ENCODE measurements at places on chromosomes 4 and X.
A peak's percentile ranks its signal among the peaks of the same experiment; 100 is the strongest.

GRCh38 chr4:170270628-170271027 lies 180.9 kb upstream of the AADAT start:
- DNase-seq, result no peak

DNA sequence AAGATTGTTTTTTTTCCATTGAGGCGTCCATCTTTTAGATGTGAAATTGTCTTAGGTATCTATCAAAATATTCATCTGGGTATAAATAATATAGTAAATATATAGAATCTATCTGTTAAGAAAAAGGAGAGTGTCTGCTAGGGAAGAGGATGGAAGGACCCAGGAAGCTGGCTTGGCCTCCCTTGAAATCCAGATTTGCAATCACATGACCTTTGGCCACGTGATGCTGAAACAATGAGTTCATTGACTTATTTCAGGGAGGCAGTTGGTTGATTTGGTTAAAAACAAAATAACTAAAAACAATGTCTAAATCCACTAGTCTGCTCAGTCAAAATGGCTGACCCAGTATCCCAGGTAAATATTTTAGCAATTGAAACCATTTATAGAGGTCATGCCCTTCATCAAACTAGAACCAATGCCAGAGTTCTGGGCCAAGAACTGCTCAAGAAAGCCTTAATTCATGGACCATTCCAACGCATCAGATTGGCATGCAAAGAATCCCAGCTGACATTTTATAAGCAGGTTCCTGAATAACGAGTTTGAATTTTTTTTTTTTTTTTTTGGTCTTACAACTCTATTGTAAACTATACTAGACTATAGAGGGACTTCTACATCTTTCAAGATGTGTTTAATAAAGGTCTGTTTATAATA lies 172.7 kb downstream of the MID1 start:
- peak; percentile 18 for DNase-seq

- no peak for DNase-seq
Measured at GRCh38 chr4:93416344-93417128, 412.0 kb upstream of the ATOH1 start.

- DNase-seq, result peak; percentile 94
Measured at GRCh38 chr4:7328913-7329638, 105.7 kb downstream of the PSAPL1 start.

- no peak for DNase-seq
Measured at GRCh38 chr4:145546175-145546915, 64.7 kb downstream of the SMAD1 start.

GRCh38 chrX:136851526-136851925 lies 29.0 kb downstream of the RBMX start:
- no peak for DNase-seq

- peak; percentile 61 for DNase-seq
Measured at GRCh38 chr4:102174719-102175189, 170.5 kb downstream of the SLC39A8 start.

- no peak for DNase-seq
Measured at GRCh38 chr4:70192895-70193294, 2.6 kb upstream of the ODAM start.

GRCh38 chr4:1133033-1133432 lies 19.7 kb upstream of the RNF212 start:
- no peak for DNase-seq

DNA sequence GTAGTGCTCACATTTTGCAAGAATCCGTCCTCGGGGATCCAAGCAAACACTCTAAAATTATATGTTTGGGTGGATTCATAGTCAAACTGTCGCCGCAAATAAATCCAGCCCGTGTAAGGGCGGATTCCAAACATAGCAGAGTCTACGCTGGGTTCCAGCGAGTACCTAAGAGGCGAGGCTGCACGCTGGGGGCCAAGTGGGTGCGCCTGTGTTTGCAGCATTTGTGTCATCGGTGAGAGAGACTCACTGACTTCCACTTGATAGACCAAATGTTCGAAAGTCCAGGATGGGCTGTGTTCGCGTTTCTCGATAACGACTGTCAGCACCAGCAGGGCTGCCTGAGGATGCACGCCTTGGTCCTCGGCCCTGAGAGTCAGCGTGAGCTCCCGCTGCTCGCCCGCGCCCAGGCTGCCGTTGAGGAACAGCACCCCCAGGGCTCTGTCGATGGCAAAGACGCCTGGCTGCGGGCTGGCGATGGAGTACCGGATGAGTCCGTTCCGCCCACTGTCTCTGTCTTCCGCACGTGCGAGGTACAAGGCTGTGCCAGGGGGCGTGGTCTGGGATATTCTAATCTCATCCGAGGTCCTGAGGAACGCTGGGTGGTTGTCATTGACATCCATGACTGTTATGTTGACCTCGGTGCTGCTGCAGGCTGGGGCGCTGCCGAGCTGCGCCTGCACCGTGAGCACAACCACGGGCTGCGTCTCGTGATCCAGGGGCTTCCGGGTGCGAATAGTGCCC lies 158.7 kb downstream of the DCHS2 start:
- no peak for DNase-seq

- DNase-seq, result peak; percentile 69
Measured at GRCh38 chr4:85151371-85151770, 184.9 kb upstream of the WDFY3 start.

DNA sequence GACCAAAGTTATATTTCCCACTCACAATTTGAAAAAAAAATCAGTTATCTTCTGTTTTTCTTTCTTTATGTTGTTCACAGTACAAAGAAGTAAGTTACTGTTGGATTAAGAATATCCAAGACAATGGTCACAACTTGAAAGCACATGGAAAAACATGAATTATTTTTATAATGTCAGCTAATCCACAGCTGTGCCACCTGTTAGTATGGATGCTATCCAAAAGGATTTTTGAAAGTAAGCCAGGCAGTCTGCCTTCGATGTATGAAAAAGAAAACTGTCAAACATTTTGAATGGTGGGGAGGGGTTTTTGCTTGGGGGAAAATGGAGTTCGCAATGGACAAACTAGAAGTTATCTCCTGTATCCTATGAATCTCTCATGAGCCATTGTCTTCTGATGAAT lies 6.2 kb downstream of the GPM6A start:
- peak; percentile 43 for DNase-seq

DNA sequence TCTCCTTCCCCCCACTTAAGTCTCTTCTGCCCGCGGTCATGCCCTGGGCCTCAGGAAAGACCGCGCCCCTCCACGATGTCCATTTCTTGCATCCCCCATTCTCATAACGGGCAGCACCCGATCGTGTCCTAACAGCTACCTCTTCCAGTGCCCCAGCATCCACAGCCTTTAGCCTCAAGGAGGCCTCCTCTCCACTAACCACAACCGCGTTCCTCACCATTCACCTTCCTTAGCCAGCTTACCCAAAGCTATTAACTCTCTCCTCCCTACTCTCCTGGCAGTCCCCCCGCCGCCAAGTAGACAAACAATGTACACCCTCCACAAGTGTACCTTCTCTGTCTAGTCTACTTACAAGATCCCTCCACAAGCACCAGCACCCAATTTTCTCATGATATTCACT lies 58.6 kb upstream of the PAGE5 start:
- DNase-seq, result peak; percentile 6

- no peak for DNase-seq
Measured at GRCh38 chr4:100804576-100805360, 286.9 kb upstream of the EMCN start.

GRCh38 chr4:42596918-42597317 lies 60.0 kb downstream of the ATP8A1 start:
- no peak for DNase-seq

- peak; percentile 83 for DNase-seq
Measured at GRCh38 chr4:40998675-40999358, 215.5 kb downstream of the APBB2 start.

- no peak for DNase-seq
Measured at GRCh38 chr4:74764119-74764518, 30.2 kb downstream of the BTC start.

GRCh38 chrX:39203427-39203826 lies 402.2 kb downstream of the MID1IP1 start:
- no peak for DNase-seq

DNA sequence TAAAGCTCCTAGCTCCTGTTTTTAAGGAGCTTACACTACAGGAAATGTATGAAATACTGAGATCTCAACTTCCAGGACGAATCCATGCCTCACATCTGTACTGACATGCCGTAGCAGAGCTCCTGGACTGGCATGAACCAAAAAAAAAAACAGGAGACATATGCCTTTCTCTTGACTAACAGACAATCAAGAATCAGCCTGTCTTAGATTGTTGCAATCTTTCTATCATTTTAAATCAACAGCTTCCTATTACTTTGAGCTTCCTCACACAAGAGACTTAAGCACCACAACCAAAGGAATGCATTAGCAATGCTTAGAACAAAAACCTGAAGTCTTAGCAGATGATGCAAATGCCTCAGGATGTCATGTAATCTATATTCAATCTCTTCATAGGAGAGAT lies 34.7 kb upstream of the AREG start:
- no peak for DNase-seq

DNA sequence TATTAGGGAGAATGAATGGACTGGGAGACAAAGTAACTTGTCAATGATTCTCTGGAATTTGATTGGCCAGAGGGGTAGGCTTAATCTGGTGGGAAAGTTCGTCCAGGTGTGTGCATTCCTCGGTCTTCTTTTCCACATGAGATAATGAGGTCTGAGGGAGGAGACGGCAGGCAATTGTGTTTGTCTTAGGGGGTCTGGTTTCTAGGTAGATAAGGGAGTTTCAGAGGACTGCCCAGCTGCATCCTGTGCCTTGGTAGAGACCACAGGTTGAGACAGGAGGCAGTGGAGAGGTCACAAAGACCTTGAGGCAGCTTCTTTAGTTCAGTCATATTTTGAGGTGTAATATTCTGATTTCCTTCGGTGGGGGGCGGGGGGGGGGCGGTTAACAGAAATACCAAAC lies 4.3 kb downstream of the MGST2 start:
- no peak for DNase-seq

GRCh38 chrX:136659174-136659573 lies 11.2 kb downstream of the CD40LG start:
- DNase-seq, result no peak

DNA sequence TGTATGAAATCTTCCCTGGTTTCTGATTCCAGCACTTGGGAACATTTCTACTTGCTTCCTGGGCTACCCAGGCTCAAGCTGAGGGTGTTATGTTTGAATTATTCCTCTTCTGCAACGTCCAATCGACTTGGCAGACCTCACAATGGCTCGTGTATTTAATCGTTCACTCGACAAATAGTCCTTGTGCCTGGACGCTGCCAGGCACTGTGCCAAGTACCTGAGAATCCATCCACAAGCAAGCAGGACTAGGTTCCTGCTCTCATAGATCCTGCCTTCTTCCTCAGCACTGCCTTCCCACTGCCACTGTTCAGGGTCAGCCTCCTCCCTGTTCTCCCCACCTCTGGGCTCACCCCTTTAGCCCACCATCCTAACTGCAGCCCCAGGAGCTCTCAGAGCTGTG lies 113.3 kb downstream of the EFNB1 start:
- no peak for DNase-seq

DNA sequence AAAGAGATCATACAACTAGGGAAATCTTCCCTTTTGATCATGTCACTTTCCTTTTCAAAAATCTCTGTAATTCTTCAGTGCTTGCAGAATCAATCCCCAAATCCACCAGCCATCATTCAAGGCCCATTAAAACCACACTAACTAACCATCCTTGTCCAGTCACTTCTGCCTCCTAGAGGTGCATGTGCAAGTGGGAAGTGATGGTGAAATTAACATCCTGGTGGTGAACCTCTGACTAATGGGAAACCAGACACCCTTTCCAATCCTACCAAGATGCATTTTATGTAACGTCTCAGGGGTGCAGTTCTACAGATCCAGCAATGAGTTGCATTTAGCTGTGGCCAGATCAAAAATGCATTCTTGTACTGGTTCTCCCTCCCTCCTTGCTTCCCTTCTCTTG lies 341.8 kb downstream of the RAPGEF2 start:
- DNase-seq, result peak; percentile 19

DNA sequence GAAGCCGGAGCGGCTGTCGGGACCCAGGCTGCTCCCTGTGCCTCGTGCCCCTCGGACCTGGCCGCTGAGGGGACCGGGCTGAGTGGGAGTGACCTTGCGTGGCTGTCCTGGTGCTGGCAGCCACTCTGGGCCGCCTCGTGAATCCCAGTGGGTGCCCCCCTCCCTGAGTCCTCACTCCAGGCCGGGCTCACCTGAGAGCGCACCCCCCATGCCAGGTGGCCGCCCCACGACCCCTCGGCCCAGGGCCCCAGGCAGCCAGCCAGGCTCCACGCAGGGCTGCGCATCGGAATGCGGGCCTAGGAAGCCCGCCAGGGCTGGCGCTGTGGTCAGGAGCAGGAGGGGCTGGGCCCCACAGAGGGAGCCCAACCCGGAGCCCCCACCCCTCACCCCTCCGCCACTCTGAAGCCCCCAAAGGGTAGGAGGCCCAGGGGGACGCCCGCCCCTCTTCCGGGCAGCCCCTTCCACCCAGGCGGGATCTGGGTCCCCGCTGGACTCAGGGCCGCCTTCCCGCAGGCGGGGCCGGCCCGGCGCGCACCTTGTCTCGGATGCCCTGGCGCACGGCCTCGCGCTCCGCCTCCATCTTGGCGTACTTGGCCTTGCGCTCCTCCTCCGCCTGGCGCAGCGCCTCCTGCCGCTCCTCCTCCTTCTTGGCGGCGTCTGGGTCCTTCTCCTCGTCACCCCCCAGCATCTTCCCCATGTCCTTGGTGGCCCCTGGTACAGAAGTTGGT lies 33.9 kb downstream of the CPLX1 start:
- DNase-seq, result no peak

- peak; percentile 39 for DNase-seq
Measured at GRCh38 chr4:26032630-26033317, 118.8 kb downstream of the SMIM20 start.

- no peak for DNase-seq
Measured at GRCh38 chr4:57231781-57232180, 121.6 kb upstream of the IGFBP7 start.

DNA sequence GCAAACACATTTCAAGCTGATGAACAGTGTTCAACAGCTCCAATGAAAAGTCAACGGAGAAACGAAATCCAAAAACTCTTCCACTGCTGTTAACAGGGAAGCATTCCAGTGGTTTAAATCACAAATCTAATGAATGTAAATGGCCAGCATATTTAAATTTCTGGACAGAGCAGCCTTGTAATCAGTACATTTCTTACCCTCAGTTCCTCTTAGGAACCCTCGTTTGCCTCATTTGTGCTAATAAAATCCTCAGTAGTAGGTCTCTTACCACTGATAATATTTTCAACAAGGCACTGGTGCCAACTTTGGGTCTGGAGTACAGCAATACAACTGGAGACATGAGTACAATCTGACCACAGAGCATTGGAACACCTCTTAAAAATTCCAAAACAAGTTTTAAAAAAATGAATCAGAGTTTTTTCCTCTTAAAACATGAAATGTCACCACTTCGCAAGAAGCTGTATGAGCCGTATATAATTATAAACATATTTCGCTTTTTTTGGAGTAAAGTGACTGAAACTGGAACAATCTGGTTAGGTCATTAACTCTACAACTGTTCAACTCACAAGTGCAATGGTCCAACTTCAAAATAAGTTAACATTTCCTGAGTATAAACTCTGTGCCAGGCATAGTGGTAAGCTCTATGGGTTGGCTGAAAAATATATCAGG lies 211.2 kb downstream of the CPEB2 start:
- DNase-seq, result no peak
